Activated T-helper 1 cell treated with Interleukin-2 at 50 U/mL for 16 hours (primary cell): ENCODE measurements at places on chromosomes 1 and 21.

DNA sequence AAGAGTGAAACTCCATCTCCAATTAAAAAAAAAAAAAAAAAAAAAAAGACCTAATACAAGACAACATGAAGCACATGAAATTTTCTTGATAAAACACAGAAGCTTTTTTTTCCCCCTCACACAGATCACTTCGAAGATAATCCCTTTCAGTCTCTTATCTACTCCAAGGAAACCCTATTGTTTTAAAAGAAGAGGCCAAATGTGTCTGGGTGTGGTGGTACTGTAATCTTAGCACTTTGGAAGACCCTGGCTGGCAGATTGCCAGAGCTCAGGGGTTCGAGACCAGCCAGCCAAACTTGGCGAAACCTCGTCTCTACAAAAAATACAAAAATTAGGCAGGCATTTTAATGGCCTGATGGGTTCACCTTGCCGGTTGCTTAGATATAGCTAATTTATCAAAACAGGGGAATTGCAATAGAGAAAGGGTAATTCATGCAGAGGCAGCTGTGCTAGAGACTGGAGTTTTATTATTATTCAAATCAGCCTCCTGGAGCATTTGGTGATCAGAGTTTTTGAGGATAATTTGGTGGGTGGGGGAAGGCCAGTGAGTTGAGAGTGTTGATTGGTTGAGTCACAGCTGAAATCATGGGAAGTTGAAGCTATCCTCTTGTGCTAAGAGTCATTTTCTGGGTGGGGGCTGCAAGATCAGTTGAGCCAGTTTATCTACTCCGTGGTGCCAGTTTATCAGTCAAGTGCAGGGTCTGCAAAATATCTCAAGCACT is 62.5 kb downstream of the SLC16A1 start:
- DNase-seq: no peak

GRCh38 chr1:241998412-241998921 is 431 bp downstream of the MAP1LC3C start:
- peak; percentile 2 for DNase-seq

GRCh38 chr1:207054491-207054890 is 1.4 kb downstream of the PFKFB2 start:
- no peak for DNase-seq

DNA sequence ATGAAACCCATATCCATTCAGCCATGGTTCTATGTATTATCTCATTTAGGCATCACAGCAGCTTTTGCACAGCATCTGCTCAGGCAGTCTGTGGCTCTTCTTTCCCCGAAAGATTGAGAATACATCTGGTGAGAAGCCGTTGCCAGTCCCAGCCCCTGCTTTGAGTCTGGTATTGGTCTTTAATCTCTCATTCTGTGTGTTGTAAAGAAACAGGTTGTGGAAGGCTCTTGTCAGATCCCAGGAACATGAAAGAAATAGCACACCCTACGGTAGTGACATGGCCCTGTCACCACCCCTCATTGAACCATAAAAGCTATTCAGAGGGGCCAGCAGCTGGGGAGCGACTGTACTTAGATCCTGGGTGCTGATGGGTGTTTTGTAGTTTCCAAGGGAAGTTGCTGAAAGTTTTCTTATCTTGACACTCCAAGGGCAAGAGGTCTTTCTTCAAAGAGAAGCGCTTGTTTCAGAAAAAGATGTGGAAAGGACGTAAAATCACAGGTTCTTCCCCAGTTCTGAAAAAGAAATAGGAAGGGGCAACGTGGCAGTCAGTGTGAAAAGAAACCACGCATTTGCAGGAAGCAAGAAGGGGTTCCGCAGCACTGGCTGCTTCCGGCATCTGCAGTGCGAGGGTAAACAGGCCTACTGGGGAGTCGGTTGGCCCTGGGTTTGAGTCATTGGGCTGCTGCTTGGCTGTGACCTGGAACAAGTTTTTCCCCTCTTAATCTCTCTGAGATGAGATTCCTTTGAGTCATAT is 145.0 kb downstream of the DHRS3 start:
- peak; percentile 44 for DNase-seq

GRCh38 chr21:44530903-44531605 is 8.9 kb downstream of the KRTAP10-1 start:
- no peak for DNase-seq

- no peak for DNase-seq
These were observed 20.0 kb downstream of the OLFML3 start for GRCh38 chr1:113999233-113999632.

DNA sequence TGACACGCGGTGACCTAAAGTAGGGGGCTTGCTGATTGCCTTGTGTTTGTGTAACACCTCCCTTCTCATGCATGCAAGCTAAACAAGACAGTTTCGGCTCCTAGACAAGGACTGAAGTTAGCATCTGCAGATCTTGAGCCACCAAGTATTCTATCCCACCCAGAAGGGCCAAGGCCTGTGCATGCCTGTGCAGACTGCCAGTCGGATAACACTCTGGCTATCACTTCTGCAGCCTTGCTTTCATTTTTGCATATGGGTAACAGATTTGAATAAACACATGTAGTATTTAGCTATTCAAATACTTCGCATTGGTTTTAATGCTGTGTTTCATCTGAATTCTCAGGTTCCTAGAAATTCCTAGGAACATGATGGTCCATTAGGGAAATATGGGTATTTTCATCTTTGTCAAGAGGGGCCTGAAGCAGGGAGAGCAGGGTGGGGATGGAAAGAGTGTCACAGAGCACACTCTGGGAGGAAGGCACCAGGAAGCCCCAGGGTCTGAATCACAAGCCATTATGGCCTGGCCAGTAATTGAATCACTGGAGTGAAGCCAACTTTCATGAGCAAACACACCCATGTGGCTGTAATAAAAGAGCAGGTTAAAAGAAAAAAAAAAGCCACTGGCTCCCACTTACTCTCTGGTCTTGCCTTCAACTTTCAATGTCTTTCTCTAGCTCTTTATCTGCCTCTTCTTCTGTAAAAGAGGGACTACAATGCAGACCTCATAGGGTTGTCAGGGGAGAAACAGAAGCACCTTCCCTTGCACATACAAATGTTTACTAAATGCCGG is 28.3 kb downstream of the GADD45A start:
- no peak for DNase-seq

DNA sequence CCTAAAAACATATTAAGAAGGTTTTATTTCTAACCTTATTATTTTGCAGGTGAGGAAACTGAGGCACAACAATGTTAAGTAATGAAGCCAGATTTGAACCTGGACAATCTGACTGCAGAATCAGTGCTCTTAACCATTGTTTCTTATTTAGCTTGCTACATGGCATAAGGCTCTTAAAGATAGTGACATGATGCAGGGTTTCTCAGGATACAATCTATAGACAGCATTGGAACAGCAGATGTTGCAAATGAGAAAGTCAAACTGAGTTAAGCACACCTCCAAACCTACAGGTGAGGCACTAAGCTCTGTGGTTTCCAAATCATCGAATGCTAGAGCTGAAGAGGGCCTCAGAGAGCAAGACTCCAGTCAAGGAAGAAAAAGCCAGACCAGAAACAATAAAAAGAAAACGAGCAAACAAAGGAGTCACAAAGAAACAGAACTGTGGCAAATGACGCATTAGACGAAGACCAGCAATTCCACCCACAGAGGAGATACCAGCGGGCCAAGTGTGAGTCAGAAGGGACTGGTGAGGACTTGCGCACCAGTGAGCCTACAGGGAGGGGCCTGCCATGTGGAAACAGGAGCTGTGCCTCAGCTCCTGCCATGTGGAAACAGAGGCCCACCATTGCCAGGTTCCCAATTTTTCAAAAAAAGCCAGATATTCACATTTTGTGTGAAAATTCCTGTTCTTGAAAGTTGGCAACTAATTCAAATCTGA is 14.4 kb downstream of the CD58 start:
- DNase-seq: peak; percentile 52

DNA sequence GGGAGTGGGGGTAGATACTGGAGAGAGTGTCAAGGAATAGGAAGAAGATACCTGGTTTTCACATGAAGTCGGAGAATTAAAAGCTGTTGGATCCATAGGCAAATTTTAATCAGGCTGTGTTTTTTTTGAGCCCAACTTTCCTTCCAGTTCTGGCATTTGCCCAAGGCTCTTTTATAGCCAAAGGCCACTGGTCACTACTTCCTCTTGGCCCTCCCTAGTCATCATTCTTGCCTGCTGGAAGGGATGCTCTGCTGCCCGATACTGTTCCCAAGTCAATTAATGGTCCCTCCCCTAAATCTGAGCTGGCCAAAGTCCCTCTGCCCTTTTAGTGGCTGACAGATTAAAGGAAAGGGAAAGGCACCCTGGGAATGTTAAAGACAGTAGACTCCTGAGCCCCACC is 102.8 kb upstream of the ZNF648 start:
- DNase-seq: no peak

GRCh38 chr1:66725885-66726665 is 26.2 kb upstream of the DYNLT5 start:
- DNase-seq: no peak

- DNase-seq: no peak
These were observed 705 bp upstream of the QSOX1 start for GRCh38 chr1:180154003-180154324.

- no peak for DNase-seq
These were observed 23.7 kb upstream of the GREM2 start for GRCh38 chr1:240635466-240636256.

DNA sequence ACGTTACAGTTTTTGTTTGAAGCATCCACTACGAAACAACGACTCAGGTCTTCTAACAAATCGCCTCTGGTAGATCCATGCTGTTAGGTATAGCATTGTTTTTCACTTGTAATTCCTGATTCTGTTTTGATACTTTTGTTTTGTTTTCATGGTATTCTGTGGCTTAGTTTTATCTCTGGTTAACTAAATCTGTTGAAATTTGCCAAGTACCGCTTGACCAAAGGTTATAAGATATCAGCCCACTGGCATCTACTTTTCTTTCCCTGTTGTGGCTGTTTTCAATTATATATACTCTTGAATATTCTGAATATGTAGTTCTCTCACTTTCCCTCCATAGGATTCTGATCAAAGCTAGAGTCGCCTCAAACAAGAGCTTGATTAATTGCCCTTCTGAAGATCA is 274.8 kb upstream of the C1orf105 start:
- DNase-seq: no peak

DNA sequence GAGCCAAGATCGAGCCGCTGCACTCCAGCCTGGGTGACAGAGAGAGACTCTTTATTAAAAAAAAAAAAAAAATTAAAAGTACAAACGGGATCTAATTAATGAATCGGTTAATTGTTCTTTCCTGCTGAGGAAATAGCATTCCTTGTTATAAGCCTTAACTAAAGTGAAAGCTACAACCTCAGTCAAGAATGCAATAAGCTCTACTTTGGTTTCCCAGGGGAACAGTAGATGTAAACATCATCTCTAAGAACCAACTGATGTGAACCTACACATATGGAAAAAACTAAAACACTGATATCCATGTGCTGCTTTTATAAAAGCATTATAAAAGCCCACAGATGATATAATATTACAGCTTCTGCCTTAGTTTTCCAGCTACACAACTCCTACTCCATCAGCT is 41.9 kb downstream of the LPGAT1 start:
- DNase-seq: no peak

GRCh38 chr1:25022361-25023189 is 92.5 kb upstream of the RUNX3 start:
- peak; percentile 96 for DNase-seq

DNA sequence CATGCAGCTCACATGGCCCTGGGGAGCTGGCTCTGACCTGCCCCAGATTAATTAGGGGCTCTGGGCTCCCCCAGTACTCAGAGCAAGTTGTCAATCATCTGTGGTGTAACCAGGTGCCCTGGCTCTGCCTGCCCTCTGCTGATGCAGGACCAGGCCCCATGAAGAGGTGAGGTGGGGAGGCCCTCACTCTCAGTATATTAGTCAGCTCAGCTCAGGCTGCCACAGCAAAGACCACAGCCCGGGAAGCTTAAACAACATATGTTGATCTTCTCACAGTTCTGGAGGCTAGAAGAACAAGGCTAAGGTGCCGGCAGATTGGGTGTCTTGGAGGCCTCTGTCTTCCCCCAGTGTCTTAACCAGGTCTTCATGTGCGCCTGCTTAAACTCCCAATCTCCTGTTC is 66.5 kb downstream of the FCRL5 start:
- no peak for DNase-seq

GRCh38 chr21:41894922-41895557 is 15.9 kb upstream of the PRDM15 start:
- no peak for DNase-seq

DNA sequence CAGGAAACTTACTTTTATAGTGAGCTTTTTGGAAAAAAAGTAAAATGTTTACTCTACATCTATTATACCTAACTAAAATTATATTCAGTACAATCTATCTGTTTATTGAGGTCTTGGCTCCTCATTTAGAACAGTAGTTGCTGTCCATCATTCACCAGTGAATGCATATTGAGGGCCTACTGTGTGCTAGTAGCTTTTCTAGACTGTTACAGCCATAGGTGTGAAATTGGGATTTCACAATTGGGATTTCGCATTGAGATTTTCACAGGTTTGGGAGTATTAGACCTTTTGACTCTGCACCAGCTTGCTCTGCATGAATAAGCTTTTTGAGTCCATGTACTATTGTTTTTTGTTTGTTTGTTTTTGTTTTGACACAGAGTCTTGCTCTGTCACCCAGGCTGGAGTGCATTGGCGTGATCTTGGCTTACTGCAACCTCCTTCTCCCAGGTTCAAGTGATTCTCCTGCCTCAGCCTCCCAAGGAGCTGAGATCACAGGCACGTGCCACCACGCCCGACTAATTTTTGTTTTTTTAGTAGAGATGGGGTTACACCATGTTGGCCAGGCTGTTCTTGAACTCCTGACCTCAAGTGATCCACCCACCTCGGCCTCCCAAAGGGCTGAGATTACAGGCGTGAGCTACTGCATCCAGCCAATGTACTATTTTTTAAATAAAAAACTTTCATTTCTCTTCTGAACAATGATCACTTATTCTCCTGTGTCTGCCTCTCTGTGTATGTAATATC is 47.2 kb upstream of the ERRFI1 start:
- DNase-seq: no peak

DNA sequence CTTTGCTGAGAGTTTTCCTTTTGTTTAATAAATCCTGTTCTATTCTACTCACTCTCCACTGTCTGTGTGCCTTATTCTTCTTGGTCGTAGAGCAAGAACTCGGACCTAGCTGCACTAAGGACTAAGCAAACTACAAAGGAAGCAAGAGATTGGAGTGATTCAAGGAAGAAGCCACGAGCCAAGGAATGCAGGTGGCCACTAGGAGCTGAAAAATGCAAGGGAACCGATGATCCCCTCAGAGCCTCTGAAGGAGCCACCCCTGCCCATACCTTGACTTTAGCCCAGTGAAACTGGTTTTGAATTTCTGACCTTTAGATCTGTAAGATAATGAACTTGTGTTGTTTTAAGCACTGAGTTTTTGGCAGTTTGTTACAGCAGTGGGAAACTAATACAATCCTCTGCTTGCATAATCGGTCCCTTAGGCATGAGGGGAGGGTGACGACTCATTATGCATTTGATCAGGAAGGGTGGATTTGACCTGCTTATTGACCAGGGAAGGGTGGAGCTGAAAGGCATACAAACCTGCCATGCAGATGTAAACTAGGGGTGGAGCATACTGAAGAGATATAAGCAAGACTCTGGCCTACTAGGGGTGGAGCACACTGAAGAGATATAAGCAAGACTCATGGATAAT is 6.2 kb upstream of the CA6 start:
- no peak for DNase-seq
